Fibroblast of lung (primary cell): ENCODE measurements at places on chromosomes 7 and 10. TPM values are rescaled to one million over a fixed set of nuclear protein-coding genes. Genes with fewer than 3 reads are reported as not detected.

EPHB6 gene
- total RNA-seq = 4.3 and 6.7 TPM in 2 replicates

SAMD9L gene
- 15.7 and 23.9 TPM in 2 replicates for total RNA-seq

CARD11 gene
- total RNA-seq = not detected in 2 replicates

NKX1-2 gene
- total RNA-seq = not detected in 2 replicates

CYP3A7 gene
- total RNA-seq = 23.9 and 37.8 TPM in 2 replicates

PVRIG gene
- not detected in 2 replicates for total RNA-seq

ZNF438 gene
- total RNA-seq = 3.9 and 6.6 TPM in 2 replicates

OR2A12 gene
- not detected in 2 replicates for total RNA-seq

IKZF1 gene
- under 0.01 TPM in 1 of 2 replicates, not detected in the other for total RNA-seq

MMS19 gene
- 43.7 and 64.7 TPM in 2 replicates for total RNA-seq

SLC26A4 gene
- total RNA-seq = 0.26 and 0.50 TPM in 2 replicates

INHBA gene
- 4.1 and 15.0 TPM in 2 replicates for total RNA-seq

PRXL2A gene
- total RNA-seq = 13.9 and 19.2 TPM in 2 replicates

EVX1 gene
- total RNA-seq = not detected in 2 replicates

CLCN1 gene
- under 0.01 TPM in 2 replicates for total RNA-seq

FAM25A gene
- not detected in 2 replicates for total RNA-seq

GRM3 gene
- total RNA-seq = not detected in 2 replicates

HOGA1 gene
- 1.0 and 1.5 TPM in 2 replicates for total RNA-seq

PON1 gene
- not detected in 2 replicates for total RNA-seq

AGMO gene
- not detected in 2 replicates for total RNA-seq

ATG9B gene
- total RNA-seq = under 0.01 TPM in 1 of 2 replicates, not detected in the other

SORCS1 gene
- total RNA-seq = under 0.01 TPM in 1 of 2 replicates, not detected in the other

LRMDA gene
- 1.0 and 2.0 TPM in 2 replicates for total RNA-seq

ARHGEF5 gene
- total RNA-seq = 3.0 and 3.9 TPM in 2 replicates

THSD7A gene
- under 0.01 and 0.83 TPM in 2 replicates for total RNA-seq

ARHGAP22 gene
- total RNA-seq = 21.3 and 75.5 TPM in 2 replicates

ZNF804B gene
- total RNA-seq = not detected in 2 replicates

DUSP5 gene
- 14.9 and 27.6 TPM in 2 replicates for total RNA-seq

BLNK gene
- 0.33 and 0.51 TPM in 2 replicates for total RNA-seq

ADRA2A gene
- total RNA-seq = under 0.01 TPM in 2 replicates

SKIDA1 gene
- 0.50 and 0.51 TPM in 2 replicates for total RNA-seq

POT1 gene
- total RNA-seq = 37.5 and 49.5 TPM in 2 replicates

LIPN gene
- not detected in 2 replicates for total RNA-seq

ST8SIA6 gene
- total RNA-seq = under 0.01 and 0.26 TPM in 2 replicates

C7orf57 gene
- not detected in 2 replicates for total RNA-seq

NPTX2 gene
- total RNA-seq = under 0.01 and 0.26 TPM in 2 replicates

HELLS gene
- 3.9 and 5.6 TPM in 2 replicates for total RNA-seq

CRTAC1 gene
- total RNA-seq = not detected in 2 replicates

NXPH1 gene
- not detected in 2 replicates for total RNA-seq

MOSPD3 gene
- 3.9 and 5.9 TPM in 2 replicates for total RNA-seq

TUBAL3 gene
- total RNA-seq = not detected in 2 replicates

CDK1 gene
- 4.4 and 13.9 TPM in 2 replicates for total RNA-seq

CPXM2 gene
- total RNA-seq = 9.8 and 48.1 TPM in 2 replicates

RBM17 gene
- total RNA-seq = 46.1 and 56.8 TPM in 2 replicates

NME8 gene
- not detected in 2 replicates for total RNA-seq

FXYD4 gene
- not detected in 2 replicates for total RNA-seq

TMEM184A gene
- total RNA-seq = under 0.01 TPM in 2 replicates

OR2A42 gene
- under 0.01 TPM in 1 of 2 replicates, not detected in the other for total RNA-seq

SMO gene
- total RNA-seq = 12.6 and 23.6 TPM in 2 replicates

CSTF2T gene
- total RNA-seq = 14.9 and 20.0 TPM in 2 replicates

ACSL5 gene
- 1.7 and 4.6 TPM in 2 replicates for total RNA-seq
